ENCODE measurements at places on chromosomes 1 and 21. TPM values are rescaled to one million over a fixed set of nuclear protein-coding genes. Genes with fewer than 3 reads are reported as not detected.

- no peak for DNase-seq
These were observed 15.6 kb downstream of the NIBAN1 start for GRCh38 chr1:184958554-184959353.

- no peak for DNase-seq
These were observed 106.7 kb upstream of the KLHDC7A start for GRCh38 chr1:18373882-18374493.

Gene AMPD1
- not detected for total RNA-seq

DNA sequence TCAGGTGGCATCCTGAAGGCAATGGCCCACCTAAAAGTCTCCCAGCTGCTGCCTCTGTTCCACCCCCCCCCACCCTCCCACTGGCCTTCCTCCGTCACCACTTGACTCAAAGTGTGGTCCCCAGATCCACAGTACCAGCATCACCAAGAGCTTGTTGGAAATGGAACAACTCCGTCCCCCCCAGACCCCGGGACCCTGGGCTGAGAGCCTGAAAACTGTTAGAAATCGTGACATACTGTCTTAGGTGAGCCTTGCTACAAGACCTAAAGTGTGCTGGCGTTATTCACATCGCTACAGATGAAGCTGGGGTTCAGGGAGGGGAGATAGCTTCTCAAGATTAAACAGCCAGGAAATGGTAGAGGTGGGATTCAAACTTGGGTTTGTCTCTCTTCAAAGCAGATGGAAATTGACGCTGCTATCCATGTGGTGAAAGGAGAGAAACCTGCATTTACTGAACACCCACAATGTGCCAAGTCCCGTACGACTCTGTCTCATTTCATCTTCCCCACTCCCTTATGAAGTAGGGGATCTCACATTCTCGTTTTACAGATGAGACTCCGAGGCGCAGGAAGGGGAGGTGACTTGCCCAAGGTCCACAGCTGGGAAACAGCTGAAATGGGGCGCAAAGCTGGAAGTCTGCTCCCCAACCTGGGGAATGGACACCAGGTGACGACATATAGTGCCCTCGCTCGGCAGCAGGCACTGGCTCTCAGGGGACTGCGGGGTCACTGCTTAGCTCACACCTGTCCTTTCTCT, 52.8 kb upstream of the IFFO2 start:
- no peak for DNase-seq

GRCh38 chr1:26197301-26197700, 6.9 kb downstream of the CATSPER4 start:
- no peak for DNase-seq

DNA sequence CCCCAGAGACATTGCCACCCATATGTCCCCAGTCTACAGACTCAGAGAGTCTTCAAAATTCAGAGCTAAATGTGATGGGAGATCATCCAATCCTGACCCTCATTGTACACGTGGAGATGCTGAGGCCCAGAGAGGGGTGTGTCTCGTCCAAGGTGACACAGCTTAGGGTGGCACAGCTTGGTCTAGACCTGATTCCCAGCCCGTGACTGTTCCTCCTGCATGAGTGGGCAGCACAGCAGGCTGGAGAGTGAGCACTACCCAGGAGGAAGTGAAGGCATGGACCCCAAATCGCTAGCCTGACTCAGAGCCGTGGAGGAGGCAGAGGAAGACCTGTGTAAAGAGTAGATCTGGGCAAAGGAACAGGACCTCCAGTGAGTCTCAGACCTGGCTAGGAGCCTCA, 16.4 kb downstream of the S100A7 start:
- DNase-seq = no peak

Data from mammary epithelial cell (primary cell).